ENCODE measurements at places on chromosomes 5 and 9. TPM values are rescaled to one million over a fixed set of nuclear protein-coding genes. Genes with fewer than 3 reads are reported as not detected.

SURF1 gene
- 65.6 TPM for total RNA-seq

DNA sequence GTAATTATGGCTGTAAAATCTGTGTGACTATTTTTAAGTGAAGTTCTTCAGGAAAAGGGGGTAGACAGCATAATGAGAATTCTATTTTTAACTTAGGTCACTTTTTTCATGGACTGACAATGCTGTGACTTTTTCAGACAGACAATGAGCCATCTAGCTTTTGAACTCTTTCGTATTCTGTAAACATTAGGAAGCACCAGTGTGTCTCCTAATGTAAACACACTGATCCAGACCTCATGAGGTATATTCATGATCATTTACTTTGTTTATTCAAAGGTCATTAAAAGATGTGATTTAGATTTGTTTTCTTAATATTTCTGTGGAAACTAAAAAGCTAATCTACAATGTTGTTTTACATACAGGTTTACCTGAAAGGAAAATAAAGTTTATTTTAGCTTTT, 352.6 kb downstream of the ADGRV1 start:
- DNase-seq, result no peak
- no peaks in the 10 kb centered on the region for H3K36me3 ChIP-seq
- no peak overlapping the region for H3K4me3 ChIP-seq
- H3K27me3 ChIP-seq, result no peaks in the 10 kb centered on the region
- no peak overlapping the region for H3K27ac ChIP-seq

- H3K4me3 ChIP-seq, result no peak overlapping the region
- H3K36me3 ChIP-seq, result peaks cover 9% of the 10 kb centered on the region
- H3K27me3 ChIP-seq, result no peaks in the 10 kb centered on the region
- DNase-seq, result no peak
- no peaks in the 10 kb centered on the region for H3K4me1 ChIP-seq
These were observed 118.3 kb upstream of the RAPGEF1 start for GRCh38 chr9:131858147-131858546.

GRCh38 chr9:99361817-99362216, 139.7 kb downstream of the SEC61B start:
- no peak overlapping the region for H3K27ac ChIP-seq
- no peaks in the 10 kb centered on the region for H3K4me1 ChIP-seq
- no peak for DNase-seq
- H3K27me3 ChIP-seq, result no peaks in the 10 kb centered on the region
- no peaks in the 10 kb centered on the region for H3K36me3 ChIP-seq

NIPSNAP3A gene
- 164 TPM for total RNA-seq

NKD2 gene
- total RNA-seq, result 19.1 TPM

- H3K27me3 ChIP-seq, result no peaks in the 10 kb centered on the region
- no peak overlapping the region for H3K27ac ChIP-seq
- no peak for DNase-seq
- H3K4me1 ChIP-seq, result no peaks in the 10 kb centered on the region
These were observed 72.4 kb downstream of the CFAP95 start for GRCh38 chr9:69893057-69893456.

- H3K27ac ChIP-seq, result no peak overlapping the region
- no peak overlapping the region for H3K4me3 ChIP-seq
These were observed 15.7 kb downstream of the NUP155 start for GRCh38 chr5:37355161-37355560.

DNA sequence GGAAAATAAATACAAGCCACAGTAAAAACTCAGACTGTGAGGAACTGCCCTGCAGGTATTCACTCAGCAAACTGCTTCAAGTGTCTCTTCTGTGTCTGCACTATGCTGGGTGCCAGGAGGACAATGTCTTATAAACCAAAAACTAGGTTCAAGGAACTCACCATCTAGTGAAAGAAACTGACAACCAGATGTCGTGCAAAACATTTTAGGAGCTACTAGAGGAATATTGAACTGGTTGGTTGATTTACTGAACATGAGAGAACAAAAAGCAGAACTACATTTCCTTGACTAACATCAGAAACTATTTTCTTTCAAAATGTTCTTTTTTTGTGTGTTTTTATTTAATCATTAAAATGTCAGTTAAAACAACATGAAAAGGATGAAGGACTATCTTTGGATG, 35.2 kb downstream of the ZNF366 start:
- no peak overlapping the region for H3K27ac ChIP-seq
- no peak for DNase-seq
- H3K27me3 ChIP-seq, result no peaks in the 10 kb centered on the region
- no peaks in the 10 kb centered on the region for H3K4me1 ChIP-seq
- no peaks in the 10 kb centered on the region for H3K36me3 ChIP-seq

DNA sequence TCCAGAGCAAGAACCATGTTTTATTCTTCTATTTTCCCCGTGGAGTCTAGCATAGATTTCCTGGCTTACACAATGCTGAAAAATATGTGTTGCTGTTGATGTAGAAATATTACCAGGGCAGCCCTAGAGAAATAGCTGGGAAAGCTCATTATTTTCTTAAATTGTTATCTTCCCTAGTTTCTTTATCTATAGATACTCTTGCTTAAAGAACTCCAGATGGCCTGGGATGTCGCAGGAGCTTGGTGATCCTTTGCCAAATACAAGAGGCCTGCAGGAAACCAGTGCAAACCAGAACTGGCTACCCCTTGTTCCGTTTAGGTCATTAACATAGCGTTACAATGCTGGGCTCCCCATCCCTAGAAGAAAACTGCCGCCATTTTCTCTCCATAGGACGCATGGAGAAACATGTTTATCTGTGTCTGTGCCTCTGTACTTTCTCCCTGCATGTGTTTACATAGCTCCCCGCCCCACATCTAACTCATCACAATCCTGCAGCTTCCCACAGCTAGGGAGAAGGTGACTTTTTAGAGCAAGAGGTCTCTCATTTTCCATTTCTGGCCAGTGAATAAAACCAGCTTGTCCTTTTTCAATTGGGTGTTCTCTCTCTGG, 6.4 kb downstream of the PRLR start:
- H3K27me3 ChIP-seq, result no peaks in the 10 kb centered on the region
- no peak overlapping the region for H3K4me3 ChIP-seq
- H3K4me1 ChIP-seq, result peaks cover 20% of the 10 kb centered on the region
- no peaks in the 10 kb centered on the region for H3K36me3 ChIP-seq
- DNase-seq, result no peak

ZNG1C gene
- 4.9 TPM for total RNA-seq

DNA sequence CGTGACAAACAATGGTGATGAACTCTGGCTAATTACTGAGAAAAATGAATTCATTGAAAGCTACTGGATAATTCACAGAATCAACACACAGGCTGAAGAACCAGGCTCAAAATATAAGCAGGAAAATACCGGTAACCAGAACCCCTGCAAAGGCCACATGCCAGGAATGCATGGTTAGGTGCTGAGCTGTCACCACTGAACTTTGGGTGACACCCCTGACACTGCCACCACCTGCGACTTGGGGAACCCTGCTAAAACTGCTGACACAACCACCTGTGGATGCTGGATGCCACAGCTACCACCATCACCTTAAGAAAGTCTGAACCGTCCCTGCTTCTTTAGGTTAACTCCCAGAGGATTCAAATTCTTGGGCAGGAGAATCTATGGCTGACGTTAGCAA, 72.0 kb upstream of the NR4A3 start:
- H3K27ac ChIP-seq, result no peak overlapping the region
- no peaks in the 10 kb centered on the region for H3K36me3 ChIP-seq
- no peaks in the 10 kb centered on the region for H3K4me1 ChIP-seq
- H3K27me3 ChIP-seq, result no peaks in the 10 kb centered on the region

DNA sequence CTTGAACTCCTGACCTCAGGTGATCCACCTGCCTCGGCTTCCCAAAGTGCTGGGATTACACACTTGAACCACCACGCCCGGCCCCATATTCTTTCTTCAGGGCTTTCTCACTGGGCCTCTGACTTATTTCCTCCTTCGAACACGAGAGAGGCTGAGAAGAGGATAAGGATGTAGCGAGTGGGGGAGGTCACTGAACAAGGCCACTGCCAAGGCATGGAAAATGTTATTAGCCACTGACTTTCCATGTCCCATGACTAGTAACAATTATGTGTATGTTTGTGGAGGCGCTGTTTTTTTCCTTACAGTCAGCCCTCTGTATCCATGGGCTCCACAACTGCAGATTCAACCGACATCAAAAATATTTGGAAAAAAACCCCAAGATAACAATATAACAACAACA, 12.3 kb upstream of the FCHSD1 start:
- peaks cover 1% of the 10 kb centered on the region for H3K36me3 ChIP-seq
- H3K4me3 ChIP-seq, result no peak overlapping the region
- H3K27ac ChIP-seq, result no peak overlapping the region
- H3K27me3 ChIP-seq, result no peaks in the 10 kb centered on the region
- DNase-seq, result no peak

GRCh38 chr5:55160493-55161209, 680 bp downstream of the GPX8 start:
- peak; percentile 76 for DNase-seq
- H3K4me1 ChIP-seq, result no peaks in the 10 kb centered on the region
- H3K36me3 ChIP-seq, result no peaks in the 10 kb centered on the region
- peaks cover under 1% of the 10 kb centered on the region for H3K27me3 ChIP-seq

DNA sequence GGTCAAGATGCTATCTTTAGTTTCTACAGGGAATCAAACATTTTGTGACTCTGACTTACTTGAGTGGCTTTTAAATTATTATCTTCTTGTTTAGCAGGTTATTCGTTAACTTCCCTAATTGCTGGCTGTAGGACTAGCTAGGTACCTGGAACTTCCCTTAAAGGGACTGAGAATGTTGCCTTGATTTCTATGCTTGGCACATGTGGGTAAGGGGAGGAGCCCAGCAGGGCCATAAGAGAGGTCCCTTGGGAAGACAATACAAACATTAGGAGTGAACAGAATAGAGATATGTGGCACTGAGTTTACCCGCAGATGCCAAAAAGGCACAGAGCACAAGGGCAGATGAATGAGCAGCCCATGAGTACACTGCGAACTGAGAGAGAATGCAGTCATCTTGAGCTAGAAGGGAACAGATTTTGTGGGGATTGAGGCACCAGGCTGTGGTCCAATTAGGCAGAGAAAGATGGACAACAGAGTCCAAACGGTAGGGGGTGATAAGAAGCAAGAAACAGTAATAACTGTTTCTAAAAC, 9.8 kb downstream of the CKMT2 start:
- no peaks in the 10 kb centered on the region for H3K27me3 ChIP-seq
- no peak overlapping the region for H3K27ac ChIP-seq
- peaks cover 16% of the 10 kb centered on the region for H3K4me1 ChIP-seq
- no peak for DNase-seq
- H3K4me3 ChIP-seq, result no peak overlapping the region

ITK gene
- total RNA-seq, result not detected

Data from adrenal gland (tissue), 19 donors.